M059J (cell line): ENCODE measurements at places on chromosomes 7 and 10. TPM values are rescaled to one million over a fixed set of nuclear protein-coding genes. Genes with fewer than 3 reads are reported as not detected.
A peak's percentile ranks its signal among the peaks of the same experiment; 100 is the strongest.

FGFBP3 gene
- total RNA-seq = 0.05 and 0.94 TPM in 2 replicates

ACTL6B gene
- not detected in 2 replicates for total RNA-seq

LMBR1 gene
- 31.1 and 39.9 TPM in 2 replicates for total RNA-seq

MMS19 gene
- 68.0 and 71.8 TPM in 2 replicates for total RNA-seq

EGFR gene
- 28.7 and 51.4 TPM in 2 replicates for total RNA-seq

PDGFA gene
- total RNA-seq = 2.5 and 6.3 TPM in 2 replicates

CFAP46 gene
- total RNA-seq = not detected in 2 replicates

OR6B1 gene
- total RNA-seq = not detected in 2 replicates

IPMK gene
- total RNA-seq = 7.4 and 9.3 TPM in 2 replicates

KLLN gene
- total RNA-seq = 0.02 and 0.69 TPM in 2 replicates

DNA sequence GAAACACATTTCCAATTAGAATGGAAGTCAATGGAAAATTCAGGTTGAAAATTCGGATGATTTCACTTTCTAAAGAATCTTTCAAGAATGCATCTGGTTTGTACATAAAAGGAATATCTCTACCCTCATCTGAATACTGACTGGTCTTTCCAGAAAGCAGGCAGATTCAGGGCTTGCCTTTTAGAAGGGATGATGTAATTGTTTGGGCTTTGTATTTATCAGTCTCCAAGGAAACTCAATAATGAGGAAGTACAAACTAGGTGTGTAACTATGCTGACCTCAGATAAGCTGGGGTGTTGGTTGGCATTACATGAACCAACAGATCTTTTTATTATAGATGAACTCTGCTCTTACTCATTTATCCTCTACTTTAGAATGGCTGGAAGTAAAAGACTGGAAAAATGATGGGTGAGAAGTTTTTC is 24.1 kb downstream of the PDLIM1 start:
- DNase-seq = peak; percentile 98

GRCh38 chr7:128031901-128032604 is 816 bp upstream of the LRRC4 start:
- peak; percentile 90 for DNase-seq

DNA sequence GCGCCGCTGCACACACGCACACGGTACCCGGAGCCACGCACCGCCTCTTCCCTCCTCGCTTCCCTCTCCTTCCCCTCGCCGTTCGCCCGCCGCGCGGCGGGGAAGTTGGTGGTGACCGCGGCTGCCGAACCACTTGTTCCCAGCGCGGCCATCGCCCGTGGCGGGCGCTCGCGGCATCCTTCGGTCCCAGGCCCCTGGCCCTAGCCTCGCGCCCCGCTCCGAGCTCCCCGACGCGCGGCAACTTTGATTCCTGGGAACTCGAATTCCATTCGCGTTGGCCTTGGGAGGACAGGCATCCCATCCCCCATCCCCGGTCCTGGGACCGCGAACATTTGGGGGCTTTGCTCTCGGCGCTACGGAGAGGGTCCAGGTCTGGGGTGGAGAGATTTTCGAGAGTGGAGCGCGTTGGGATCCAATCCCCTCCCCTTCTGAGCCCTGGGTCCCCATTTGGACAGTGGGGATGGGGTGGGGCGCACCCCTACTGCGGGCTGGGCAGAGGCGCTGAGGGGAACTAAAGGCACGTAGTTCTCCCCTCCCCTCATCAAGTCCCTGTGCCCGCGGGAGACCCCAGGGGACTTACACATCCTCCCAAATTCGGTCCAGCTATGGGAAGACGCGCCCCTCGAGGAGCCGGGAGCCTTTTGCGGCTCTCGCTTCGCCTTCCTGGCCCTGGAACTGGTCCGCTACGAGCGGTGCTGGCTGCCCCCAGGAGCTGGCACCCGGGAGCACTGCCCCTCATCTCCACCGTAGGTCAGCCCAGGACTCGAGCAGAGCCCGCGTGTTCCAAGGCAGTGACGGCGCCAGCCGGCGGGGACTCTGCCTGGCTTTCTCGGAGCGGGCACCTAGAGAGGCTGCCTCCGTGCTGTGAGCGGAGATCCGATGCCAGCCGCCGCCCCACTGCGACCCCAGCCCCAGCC is 834 bp downstream of the CDH23 start:
- no peak for DNase-seq

DNA sequence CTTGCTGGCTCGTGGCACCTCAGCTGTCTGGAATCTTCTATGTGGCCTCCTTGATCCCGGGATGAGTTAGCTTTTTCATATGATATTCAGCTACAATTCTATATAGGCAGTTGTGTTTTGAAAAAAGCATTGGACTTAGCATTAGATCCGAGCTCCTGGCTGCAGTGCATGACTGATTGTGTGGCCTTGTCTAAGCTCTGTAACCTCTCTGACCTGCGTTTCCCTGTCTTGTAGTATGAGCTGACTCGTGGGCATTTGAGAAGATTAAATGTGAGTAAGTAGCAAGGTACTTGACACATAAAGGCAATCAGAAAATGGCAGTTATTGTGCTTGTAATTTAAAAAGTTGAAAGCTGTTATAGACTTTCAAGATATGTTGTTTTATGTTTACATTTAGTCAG is 85.9 kb downstream of the CCNY start:
- DNase-seq = peak; percentile 72

GRCh38 chr10:30068492-30069223 is 9.3 kb upstream of the JCAD start:
- DNase-seq = peak; percentile 47

DNA sequence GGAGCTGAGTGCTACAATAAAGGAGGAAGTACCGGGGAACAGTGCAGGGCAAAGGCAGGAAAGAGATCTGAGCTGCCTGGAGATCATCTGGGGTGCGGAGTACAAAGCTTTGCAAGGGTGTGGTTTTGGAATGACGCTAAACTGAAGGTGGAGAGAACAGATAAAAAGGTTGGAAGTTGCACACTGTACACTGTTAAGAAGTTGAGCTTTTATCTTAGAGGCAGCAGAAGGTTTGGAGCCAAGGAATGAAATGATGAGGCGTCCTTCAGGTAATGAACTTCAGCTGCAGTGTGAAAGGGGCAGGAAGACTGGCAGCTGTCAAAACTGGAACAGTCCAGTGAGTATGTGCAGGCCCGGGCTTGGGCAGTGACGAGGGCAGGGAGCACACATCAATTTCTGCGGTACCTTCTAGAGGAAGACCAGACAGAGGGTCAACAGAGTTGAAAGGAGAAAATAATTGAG is 7.2 kb upstream of the ANKRD61 start:
- no peak for DNase-seq

DNA sequence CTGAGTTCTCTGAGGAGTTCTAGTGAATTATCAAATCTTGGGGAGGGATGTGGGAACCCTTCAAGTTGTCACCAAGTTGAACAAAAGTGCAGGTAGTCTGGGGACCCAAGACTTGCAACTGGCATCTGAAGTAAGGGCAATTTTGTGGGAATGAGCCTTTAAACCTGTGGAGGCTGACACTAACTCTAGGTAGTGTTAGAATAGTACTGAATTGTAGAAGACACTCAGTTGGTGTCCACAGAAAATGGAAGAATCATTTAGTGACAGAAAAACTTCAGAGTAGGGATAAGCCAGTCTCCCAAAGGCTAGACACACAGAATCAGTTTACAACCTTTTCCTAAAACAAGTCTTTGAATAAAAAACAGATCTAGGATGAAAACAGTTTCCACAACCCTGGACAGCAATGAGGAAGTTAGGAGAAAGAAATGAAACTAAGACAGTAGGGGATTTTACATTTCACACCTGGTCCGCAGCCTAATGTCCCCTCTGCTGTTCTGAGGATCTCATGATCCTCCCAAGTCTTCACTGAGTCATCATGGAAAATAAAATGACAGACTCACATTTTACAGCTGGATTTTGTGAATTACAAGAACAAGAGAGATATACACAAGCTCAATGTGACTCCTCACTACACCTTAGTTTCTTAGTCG is 23.0 kb upstream of the ING3 start:
- no peak for DNase-seq

DNA sequence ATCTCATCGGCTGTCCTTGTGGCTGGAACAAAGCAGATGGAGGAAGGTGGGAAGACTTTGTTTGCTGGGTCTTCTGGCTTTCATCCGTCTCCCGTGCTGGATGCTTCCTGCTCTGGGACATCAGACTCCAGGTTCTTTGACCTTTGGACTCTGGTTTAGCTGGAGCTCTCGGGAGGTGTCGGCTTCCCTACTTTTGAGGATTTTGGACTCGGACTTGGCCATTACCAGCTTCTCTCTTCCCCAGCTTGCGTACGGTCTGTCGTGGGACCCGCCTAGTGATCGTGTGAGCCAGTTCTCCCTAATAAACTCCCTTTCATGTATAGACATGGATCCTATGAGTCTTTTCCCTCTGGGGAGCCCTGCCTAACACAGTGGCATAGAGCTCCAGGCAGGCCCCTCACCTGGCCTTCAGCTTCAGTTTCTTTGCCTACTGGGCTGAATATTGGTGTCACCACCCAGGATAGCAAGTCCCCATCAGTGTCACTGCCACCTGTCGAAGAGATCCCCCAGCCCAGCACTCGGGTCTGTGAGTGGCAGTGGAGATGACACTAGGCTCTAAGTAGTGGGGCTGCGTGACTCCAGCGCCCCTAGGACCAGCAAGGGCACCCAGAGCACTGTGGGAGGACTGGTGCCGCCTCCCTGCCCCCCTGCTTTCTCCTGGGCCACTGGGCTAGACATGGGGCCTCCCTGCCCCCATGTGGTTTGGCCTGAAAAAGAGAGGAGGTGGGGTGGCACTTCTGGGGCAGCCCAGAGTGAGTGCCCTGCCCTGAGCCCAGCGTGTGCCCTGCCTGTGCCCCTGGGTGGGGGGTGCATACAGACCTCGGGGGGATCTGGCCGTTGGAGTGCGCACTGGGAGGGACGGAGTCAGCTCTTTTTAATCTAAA is 135.6 kb downstream of the LHPP start:
- no peak for DNase-seq

GRCh38 chr10:61477451-61477850 is 24.3 kb upstream of the TMEM26 start:
- no peak for DNase-seq

GRCh38 chr7:150385302-150385723 is 6.2 kb downstream of the ZNF775 start:
- no peak for DNase-seq

- DNase-seq = no peak
Measured at GRCh38 chr10:57972783-57973182, 294.9 kb downstream of the IPMK start.

DNA sequence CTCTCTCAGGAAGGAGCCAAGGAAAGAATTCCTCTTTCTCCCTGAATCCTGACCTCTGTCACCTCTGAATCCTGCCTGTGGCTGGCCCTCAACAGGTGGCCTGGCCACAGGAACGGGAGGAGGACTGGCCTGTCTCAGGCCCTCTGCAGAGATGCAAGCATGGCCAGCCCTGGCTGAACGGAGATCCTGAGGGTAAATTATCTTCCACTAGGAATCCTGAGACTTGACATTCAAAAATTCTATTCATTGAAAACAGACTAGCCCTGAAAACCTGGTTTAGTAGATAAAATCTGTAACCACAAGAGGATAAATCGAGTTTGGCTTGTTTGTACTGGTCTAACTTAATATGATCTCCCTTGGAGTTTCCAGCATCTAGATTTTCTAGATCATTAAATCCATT is 579.3 kb downstream of the LRMDA start:
- DNase-seq = peak; percentile 17

GRCh38 chr7:130322615-130323014 is 22.0 kb upstream of the CPA5 start:
- DNase-seq = peak; percentile 40

GRCh38 chr7:101066141-101066832 is 19.0 kb upstream of the TRIM56 start:
- DNase-seq = no peak

GRCh38 chr7:46028246-46028645 is 107.2 kb upstream of the IGFBP3 start:
- no peak for DNase-seq

- DNase-seq = no peak
Measured at GRCh38 chr7:75938921-75939320, 24.0 kb downstream of the POR start.

DNA sequence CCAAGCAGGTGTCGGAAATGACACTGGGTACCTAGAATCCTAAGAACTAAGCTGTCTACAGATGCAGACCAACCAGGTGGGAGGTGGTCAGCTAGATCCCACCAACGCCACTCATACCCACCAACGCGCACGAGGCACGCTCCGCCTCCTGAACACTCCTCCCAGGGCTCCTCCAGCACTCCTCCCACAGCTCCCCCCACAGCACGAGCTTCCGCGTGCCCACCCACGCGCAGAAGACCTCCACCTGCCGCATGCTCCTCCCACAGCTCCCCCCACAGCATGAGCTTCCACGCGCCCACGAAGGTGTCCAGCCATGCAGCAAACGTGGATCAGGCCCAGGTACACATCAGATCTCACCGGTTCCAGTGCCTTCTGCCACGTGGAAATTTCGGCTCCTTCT is 196.0 kb downstream of the MAD1L1 start:
- no peak for DNase-seq

DNA sequence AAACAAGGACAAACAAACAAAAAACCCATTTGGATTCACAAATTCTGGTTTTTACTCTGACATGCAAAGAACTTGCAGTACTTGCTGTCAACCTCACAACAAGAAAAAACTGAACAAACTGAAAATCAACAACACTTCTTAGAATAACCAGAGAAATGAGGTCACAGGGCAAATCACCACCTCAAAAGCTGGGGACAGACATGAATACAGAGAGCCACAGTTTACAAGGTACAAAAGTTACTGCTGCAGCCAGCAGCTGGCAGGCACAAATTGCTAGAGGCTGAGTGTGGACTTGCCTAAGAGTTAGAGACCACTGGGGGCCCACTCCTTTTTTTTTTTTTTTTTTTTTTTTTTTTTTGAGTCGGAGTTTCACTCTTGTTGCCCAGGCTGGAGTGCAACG is 15.0 kb upstream of the RNF32 start:
- DNase-seq = no peak

- DNase-seq = no peak
Measured at GRCh38 chr7:768881-769504, 41.9 kb upstream of the PRKAR1B start.

- DNase-seq = no peak
Measured at GRCh38 chr10:123205041-123205440, 50.8 kb downstream of the BUB3 start.

DNA sequence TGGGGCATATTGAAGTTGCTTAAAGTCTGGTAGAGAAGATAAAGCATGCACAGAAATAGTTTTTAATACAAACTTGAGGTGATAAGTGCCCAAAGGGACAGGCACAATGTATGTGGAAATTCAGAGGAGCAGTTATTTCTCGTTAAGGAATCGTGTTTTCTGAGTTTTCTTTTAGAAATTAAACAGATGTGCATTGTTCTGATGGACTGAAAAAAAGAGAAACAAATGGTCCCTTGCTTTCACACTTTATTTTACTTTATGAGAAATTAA is 45.6 kb downstream of the CNNM2 start:
- DNase-seq = no peak

DNA sequence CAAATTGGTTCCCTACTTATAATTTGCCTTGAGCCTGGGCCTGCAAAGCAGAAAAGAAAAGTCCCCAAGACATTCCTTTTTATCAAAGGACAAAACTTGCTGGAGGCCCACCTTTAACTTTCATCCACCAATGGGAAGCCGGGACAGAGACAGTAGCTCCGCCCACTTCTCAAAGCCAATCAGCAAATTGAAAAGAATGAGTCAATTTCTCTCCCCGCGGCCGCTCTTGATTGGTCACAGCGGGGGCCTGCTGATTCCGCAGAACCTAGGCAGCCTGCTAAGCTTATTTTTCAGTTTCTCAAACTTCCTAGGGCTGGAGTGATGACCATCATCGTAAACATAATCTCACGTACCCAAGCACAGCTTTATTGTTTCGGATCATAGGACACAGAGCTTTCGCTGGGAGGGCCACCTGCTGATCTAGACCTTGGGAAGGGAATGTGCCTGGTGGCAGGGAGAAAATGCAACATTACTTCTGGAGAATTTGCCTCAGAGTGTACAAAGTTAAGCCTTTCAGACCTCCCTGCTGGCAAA is at the start of gene SLC13A4:
Gene SLC13A4 (minus strand): TSS at position 51 of the 534 bp plus-strand sequence. CDS start 690 bp downstream, outside the sequence.
- no peak for DNase-seq

- DNase-seq = no peak
Measured at GRCh38 chr7:29127527-29127926, 18.8 kb downstream of the CPVL start.
